ENCODE measurements at places on chromosomes 11 and 22. TPM values are rescaled to one million over a fixed set of nuclear protein-coding genes. Genes with fewer than 3 reads are reported as not detected.

The PDGFB gene
- 13.3 TPM for total RNA-seq

- no peak overlapping the region for H3K4me3 ChIP-seq
- peaks cover 4% of the 10 kb centered on the region for H3K4me1 ChIP-seq
- no peak for DNase-seq
- peak overlapping the region; percentile 51 for H3K27ac ChIP-seq
- H3K27me3 ChIP-seq = no peaks in the 10 kb centered on the region
Observed at GRCh38 chr22:49976439-49977175, 16.0 kb downstream of the PIM3 start.

DNA sequence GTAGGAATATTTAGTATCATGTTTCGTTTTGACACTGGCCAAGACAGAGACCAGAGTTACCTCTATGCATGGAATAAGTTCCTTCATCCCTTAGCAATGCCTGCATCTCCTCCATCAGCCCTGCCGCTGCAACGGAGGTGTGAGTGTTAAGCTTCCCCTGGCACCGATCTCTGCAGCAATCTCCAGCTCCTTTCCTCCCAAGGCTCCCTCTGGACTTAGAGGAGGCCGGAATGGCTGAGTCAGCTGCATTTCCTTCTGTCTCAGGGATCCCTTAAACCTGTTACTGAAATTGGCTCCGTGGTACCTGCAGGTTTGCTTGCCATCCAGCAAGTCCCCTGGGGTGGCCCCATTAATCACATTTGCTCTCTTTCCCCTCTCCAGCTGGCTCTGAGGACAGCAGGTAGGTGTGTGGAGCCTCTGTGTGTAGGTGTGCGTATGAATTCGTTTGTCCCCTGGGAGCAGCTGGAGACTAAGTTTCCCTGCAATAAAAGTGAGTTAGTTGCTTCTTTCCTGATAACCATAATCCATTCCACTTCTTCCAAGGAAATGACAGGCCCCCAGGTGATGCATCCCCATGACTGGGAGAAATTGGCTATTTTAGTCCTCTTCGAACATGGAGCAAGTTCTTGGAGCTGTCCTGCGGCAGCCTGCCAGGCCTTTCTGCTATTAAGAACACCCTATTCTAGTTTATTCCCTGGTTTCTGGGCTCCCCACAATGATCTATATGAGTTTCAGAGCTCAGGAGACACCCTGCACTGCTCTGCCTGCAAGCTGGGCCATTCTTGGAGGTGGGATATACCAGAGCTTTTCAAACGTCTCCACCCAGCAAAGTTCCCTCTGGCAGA, 457.2 kb upstream of the CADM1 start:
- H3K36me3 ChIP-seq = no peaks in the 10 kb centered on the region
- H3K27ac ChIP-seq = no peak overlapping the region
- no peaks in the 10 kb centered on the region for H3K27me3 ChIP-seq
- peaks cover 9% of the 10 kb centered on the region for H3K4me1 ChIP-seq
- no peak overlapping the region for H3K4me3 ChIP-seq

DNA sequence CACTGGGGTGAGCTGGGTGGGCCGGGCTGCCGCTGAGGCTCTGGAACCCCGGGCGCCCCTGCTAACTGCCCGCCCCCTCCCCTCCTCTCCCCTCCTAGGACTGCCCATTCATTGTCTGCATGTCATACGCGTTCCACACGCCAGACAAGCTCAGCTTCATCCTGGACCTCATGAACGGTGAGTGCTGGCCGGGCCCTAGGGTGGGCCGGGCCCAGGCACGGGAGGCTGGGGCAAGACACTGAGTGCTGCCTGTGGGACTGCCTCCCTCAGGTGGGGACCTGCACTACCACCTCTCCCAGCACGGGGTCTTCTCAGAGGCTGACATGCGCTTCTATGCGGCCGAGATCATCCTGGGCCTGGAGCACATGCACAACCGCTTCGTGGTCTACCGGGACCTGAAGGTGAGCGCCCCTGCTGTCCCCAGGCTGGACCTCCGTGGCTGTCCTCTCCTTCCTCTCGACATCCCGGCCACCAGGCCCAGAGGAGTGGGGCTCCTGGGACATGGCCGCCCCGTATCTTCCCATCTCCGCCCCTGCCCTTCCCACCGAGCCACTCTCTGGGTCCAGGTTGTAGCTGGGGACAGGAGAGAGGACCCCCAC, 7.5 kb upstream of the ANKRD13D start:
- no peaks in the 10 kb centered on the region for H3K36me3 ChIP-seq
- peaks cover 17% of the 10 kb centered on the region for H3K4me1 ChIP-seq
- no peak overlapping the region for H3K4me3 ChIP-seq
- no peak for DNase-seq
- no peak overlapping the region for H3K27ac ChIP-seq

GRCh38 chr22:50676661-50677492, 4.3 kb downstream of the SHANK3 start:
- DNase-seq = peak; percentile 4
- no peak overlapping the region for H3K4me3 ChIP-seq
- H3K4me1 ChIP-seq = peaks cover 6% of the 10 kb centered on the region
- no peaks in the 10 kb centered on the region for H3K36me3 ChIP-seq
- H3K27me3 ChIP-seq = no peaks in the 10 kb centered on the region
- no peak overlapping the region for H3K27ac ChIP-seq

- DNase-seq = no peak
- no peaks in the 10 kb centered on the region for H3K36me3 ChIP-seq
- H3K4me1 ChIP-seq = peaks cover 8% of the 10 kb centered on the region
- H3K4me3 ChIP-seq = no peak overlapping the region
- no peaks in the 10 kb centered on the region for H3K27me3 ChIP-seq
Observed at GRCh38 chr22:44091021-44091721, 67.1 kb downstream of the PARVB start.

The MMP12 gene
- not detected for total RNA-seq

DNA sequence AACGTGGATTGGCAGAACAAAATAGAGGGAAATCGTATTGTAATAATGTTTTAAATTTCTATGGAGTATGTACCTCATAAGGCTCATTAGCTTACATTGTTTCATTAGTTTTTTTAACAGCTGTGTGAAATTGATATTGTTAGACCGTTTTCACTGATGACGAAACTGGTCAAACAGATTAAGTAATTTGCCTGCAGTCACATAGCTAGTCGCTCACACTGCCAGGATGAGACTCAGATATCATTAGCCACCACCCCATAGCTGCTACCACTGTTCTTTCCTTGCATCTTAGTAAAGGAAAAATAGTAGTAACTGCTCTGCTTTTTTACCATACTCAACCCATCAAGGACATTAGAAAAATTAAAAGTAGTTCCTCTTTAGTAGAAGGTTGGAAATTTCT, 64.0 kb downstream of the DKK3 start:
- no peak overlapping the region for H3K4me3 ChIP-seq
- no peaks in the 10 kb centered on the region for H3K4me1 ChIP-seq
- H3K36me3 ChIP-seq = no peaks in the 10 kb centered on the region
- H3K27me3 ChIP-seq = no peaks in the 10 kb centered on the region

DNA sequence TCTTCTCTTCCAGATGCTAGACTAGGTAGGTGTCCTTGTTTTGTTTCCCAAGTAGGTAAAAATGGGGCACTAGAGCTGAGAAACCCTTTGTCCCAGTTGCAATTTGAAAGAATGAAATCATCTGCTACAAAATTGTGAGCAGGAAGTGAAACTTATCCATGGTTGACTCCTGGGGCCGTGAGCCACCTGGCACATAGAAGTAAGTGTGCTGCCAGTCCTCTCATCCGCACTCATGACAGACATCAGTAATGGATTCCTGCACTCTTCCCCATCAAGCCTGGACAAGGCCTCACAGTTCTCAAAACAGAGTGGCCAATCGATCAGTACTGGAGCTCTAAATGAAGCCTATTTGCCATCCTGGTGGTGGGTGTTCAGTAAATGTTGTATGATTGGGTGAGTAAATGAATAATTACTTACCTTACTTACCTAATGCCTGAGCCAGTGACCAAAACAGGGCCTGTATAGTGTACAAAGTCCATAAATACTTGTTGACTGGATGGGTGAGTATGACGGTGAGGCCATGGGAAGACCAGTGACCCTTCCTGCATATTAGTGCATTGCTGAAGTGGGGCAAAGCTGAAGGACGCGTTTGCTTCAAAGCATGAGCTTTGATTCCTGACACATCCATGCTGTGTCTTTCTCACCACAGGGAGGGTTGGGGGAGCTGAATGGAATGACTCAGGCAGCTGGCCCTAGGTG, 68.9 kb upstream of the HEPHL1 start:
- no peaks in the 10 kb centered on the region for H3K36me3 ChIP-seq
- no peaks in the 10 kb centered on the region for H3K4me1 ChIP-seq

DNA sequence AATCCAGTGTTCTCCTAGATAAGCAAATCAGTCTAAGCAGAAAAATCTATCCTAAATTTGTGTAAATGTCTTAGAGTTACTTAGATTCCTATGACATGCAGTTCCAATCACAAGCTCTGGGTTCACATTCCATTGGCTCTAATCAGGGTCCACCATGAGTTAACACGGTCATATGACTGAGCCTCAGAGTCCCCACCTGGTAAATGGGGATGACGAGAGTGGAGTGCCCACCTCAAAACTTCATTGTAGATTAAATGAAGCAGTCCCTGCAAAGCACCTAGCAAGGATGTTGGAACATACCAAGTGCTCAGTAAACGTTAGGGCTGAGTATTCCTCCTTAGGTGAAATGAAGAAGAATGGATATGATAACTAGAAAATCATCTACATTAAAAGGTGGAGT, 3.1 kb downstream of the ETS1 start:
- no peak overlapping the region for H3K27ac ChIP-seq
- no peaks in the 10 kb centered on the region for H3K36me3 ChIP-seq
- H3K4me1 ChIP-seq = peaks cover 4% of the 10 kb centered on the region
- H3K27me3 ChIP-seq = no peaks in the 10 kb centered on the region
- DNase-seq = no peak
- H3K4me3 ChIP-seq = no peak overlapping the region
